SW 1271 (cell line): ENCODE measurements at places on chromosomes 7 and 10.

DNA sequence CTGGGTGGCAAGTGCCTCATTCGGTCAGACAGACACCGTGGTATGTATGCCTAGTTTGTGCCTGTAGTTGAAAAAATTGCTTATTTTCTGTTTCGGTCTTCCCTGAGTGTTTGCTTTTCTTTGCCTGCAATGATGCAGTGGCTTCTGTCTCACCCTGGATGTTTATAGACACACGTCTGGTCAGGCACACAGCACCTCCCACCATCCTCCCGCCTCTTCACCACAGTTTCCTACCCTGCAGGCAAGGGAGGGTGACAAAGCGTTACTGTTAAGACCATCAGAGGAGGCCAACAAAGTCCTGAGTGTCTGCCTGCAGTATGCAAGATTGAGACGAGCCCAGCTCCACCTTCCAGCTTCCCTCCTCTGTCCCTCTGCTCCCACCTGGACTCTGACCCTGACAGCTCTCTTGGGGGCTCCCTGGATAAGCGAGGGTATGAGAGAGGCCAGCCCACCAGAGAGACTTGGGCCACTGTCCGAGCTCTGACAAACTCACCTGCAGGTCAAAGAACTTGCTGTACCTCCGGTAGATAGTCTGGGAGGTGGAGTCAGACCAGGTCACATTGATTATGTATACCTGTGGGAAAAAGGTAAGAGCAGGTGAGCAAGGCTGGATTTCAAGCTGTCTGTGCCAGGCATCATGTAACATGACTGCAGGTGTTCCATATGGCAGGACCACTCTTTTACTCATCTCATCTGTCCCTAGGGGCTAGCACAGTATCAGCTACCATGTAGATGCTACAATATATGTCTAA, 54.4 kb downstream of the SH3PXD2A start:
- DNase-seq, result no peak

DNA sequence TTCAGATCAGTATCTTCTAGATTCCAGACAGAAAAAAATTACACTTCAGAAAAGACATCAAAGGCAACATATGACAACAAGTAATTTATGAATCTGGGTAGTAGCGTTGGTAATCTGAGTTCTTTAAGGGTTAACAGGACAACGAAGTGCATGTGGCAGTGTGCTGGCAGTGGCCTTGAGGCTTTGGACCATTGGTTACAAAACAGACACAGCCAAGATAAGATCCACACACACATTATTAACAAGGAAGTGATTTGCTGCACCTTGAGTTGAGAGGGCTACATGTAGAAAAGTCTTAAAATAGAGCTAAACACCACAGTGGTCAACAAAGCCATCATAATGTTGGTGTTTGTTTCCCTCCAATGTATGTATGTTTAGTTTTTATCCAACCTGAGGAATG, 40.6 kb downstream of the AKR1D1 start:
- no peak for DNase-seq

DNA sequence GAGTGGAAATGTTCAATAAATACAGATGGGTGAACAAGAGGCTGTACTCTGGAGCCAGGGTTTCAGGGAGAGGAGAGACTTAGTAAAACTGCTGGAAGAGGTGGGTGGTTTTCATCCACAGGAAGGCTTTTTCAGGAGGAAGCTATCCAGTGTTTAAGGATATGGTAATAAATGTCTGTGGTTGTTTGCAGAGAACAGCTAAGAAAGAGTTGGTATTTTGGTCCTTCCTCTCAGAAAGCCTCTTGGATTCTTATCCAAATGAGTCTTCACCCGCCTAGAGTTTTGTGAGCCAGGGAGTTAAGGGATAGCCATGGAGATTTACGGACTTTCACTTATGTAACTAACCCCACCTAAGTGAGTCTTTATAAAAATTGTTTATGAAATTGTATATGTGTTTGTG, 95.7 kb downstream of the GNAI1 start:
- DNase-seq, result no peak

GRCh38 chr10:61313460-61313859, 139.7 kb downstream of the TMEM26 start:
- DNase-seq, result no peak

- DNase-seq, result no peak
Measured at GRCh38 chr10:129760003-129760315, 204.1 kb downstream of the EBF3 start.

GRCh38 chr7:122268101-122268500, 36.4 kb downstream of the FEZF1 start:
- DNase-seq, result no peak
